ENCODE measurements at places on chromosomes 3 and 15. TPM values are rescaled to one million over a fixed set of nuclear protein-coding genes. Genes with fewer than 3 reads are reported as not detected.

WDR93 gene
- 0.51 TPM for total RNA-seq

CFAP100 gene
- 0.12 TPM for total RNA-seq

DNA sequence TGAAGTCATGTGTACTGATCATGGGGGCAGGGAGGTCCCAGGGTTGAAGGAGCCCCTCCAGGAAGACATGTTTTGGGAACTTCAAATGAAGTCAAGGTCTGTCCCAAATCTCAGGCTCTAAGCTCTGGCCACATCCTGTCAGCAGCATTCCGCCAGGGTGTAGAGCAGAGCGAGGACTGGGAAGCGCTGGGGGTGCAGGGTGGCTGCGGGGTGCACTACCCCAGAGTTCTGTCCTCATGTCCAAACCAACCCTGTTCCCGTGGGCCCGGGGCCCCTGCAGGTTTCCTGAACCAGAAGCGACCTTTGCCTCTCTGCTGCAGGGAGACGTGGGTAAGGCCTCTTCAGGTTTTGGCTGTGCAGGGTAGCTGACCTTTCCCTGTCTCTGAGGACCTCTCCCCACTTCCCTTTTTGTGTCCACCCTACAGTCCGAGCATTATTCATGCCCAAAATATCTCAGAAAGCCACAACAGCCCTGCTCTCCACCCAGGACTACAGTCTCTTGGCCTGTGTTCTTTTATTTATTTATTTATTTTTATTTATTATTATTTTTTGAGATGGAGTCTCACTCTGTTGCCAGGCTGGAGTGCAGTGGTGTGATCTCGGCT lies 26.6 kb upstream of the FLNB start:
- H3K27me3 ChIP-seq, result peaks cover 10% of the 10 kb centered on the region
- no peaks in the 10 kb centered on the region for H3K36me3 ChIP-seq
- peaks cover 8% of the 10 kb centered on the region for H3K4me1 ChIP-seq
- H3K4me3 ChIP-seq, result no peak overlapping the region

- peak overlapping the region; percentile 45 for H3K27ac ChIP-seq
- H3K4me3 ChIP-seq, result no peak overlapping the region
- peaks cover 56% of the 10 kb centered on the region for H3K4me1 ChIP-seq
- DNase-seq, result peak; percentile 21
- H3K36me3 ChIP-seq, result no peaks in the 10 kb centered on the region
Observed at GRCh38 chr3:133459400-133459799, 59.5 kb downstream of the BFSP2 start.

- no peak overlapping the region for H3K4me3 ChIP-seq
- DNase-seq, result no peak
- H3K27ac ChIP-seq, result no peak overlapping the region
- H3K4me1 ChIP-seq, result peaks cover 7% of the 10 kb centered on the region
- H3K27me3 ChIP-seq, result no peaks in the 10 kb centered on the region
- H3K36me3 ChIP-seq, result no peaks in the 10 kb centered on the region
Observed at GRCh38 chr3:60598671-60599070, 652.6 kb downstream of the FHIT start.

RETNLB gene
- not detected for total RNA-seq

DNA sequence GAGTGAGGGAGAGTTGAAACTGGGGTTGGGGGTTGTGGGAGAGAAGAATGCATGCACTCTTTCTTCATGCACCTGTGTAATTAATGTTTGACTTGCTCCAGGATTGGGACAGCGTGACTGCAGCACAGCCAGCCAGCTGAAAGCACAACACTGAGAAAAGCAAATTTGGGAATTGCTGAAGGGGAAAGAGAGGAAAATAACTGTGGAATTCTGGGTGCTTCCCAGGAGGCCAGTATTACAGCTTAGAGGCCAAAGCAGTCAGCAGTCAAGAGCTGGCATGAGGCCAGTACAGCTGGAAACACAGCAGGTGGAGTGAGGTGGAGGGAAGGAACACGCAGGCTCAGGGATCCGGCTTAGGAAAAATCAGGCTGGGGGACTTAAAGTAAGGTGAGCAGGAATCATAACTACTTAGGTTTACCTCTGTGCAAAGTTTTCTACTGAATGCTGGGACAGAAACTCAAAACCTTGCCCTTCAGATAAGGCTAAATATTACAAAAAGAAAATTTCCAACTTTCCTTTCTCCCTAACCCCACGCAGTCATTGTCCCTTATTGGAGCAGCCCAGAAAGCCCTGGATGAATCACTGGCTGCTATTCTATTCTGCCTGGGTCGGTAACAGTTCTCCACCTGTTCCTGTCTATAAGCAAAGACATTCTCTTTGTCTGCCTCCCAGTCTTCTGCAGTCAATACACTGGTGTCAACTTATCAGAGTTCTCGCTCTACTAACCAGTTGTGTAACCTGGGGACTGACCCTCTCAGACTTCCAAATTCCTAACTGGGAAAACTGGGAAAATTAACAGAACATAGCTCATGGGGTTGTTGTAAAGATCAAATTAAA lies 167.2 kb downstream of the MAGI1 start:
- H3K36me3 ChIP-seq, result no peaks in the 10 kb centered on the region
- H3K27me3 ChIP-seq, result no peaks in the 10 kb centered on the region
- H3K27ac ChIP-seq, result no peak overlapping the region
- H3K4me3 ChIP-seq, result no peak overlapping the region

DNA sequence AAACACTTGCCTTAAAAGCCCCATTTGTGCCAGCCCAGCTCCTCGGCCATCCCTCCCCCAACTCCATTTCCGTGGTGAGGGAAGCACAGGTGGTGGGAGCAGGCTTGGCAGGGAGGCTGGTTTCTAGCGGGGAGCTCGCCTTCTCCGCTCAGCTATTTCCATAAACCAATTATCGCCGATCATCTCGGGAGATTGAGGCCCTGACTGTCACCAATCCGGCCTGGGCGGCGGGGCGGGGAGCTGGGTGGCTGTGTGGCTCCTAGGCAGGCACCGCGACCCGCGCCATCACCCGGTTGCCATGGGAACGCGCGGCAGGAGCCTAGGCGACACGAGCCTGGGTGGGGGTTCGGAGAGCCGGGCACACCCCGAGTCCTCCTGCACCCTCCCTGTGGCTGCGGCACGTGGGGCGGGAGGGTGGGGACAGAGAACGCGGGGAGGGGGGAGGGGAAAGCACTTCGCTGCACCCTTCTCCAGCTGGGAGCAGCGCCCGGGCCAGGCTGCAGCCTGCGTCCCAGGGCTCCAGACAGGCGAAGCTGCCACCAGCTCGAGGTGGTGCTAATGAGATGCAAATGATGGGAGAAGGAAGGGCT lies 9.3 kb downstream of the CCDC33 start:
- no peak overlapping the region for H3K27ac ChIP-seq
- peaks cover 31% of the 10 kb centered on the region for H3K4me1 ChIP-seq
- H3K36me3 ChIP-seq, result no peaks in the 10 kb centered on the region
- DNase-seq, result peak; percentile 81

- H3K36me3 ChIP-seq, result no peaks in the 10 kb centered on the region
- H3K27me3 ChIP-seq, result no peaks in the 10 kb centered on the region
- DNase-seq, result no peak
- H3K4me3 ChIP-seq, result no peak overlapping the region
Observed at GRCh38 chr3:150240891-150241290, 167.2 kb upstream of the TSC22D2 start.

GSK3B gene
- 88.6 TPM for total RNA-seq
